ENCODE measurements at places on chromosomes 3 and 15.

DNA sequence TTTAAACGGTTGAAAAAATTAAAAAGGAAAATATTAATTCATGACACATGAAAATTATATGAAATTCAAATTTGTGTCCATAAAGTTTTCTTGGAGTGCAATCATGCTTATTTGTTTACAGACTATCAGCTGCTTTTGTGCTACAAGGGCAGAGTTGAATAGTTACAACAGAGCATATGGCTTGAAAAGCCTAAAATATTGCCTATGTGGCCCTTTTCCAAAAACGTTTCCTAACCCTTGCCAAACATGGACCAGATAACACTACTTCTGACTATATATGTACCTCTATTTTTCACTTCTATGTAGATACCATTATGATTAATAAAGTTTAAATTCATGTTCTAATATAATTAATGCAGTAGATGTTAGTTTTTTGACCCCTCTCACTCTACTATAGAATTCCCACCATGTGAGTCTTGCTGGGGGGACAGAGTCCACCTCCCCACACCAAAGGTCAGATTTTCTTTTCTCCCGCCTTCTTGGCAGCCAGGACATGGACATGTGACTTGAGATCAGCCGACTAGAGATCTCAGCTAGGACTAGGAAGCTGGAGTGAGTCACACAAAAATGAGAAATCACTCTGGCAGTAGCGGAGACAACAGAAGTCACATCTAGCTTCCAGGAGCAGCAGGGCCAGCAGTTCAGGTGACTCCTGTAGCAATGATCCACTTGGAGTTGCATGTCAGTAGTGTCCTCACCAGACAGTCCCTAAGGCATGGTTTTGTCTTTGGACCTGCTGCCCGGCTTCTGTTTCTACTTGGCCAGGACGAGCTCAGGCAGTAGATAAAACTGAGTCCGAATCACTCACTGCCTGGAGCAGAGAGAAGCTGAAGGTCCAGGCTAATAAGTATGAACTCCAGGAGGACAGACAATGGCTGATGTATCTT lies 22.4 kb downstream of the CIAO2A start:
- no peak for DNase-seq

GRCh38 chr3:160125258-160125657 lies 100.0 kb upstream of the C3orf80 start:
- DNase-seq = no peak

- DNase-seq = no peak
These were observed 24.5 kb upstream of the BDH1 start for GRCh38 chr3:197580253-197580691.

DNA sequence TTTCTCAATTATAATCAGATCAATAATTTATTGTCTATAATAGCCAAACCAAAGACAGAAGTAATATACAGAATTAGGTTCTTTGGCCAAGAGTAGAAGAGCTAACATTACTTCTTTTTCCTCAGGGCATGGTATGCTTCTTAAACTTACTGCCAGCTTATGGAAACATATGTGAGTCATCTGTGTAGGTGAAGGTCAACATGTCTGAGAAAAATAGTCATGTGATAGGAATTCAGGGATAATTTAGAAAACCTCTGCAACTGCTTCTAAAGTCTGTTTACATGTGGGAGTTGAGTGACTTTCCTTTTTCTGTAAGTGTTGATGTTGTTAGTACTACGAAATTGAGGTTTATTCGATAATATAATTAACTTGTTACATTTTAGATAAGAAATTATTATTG lies 19.2 kb upstream of the MAP6D1 start:
- no peak for DNase-seq

GRCh38 chr3:55362210-55362960 lies 124.7 kb downstream of the WNT5A start:
- no peak for DNase-seq

DNA sequence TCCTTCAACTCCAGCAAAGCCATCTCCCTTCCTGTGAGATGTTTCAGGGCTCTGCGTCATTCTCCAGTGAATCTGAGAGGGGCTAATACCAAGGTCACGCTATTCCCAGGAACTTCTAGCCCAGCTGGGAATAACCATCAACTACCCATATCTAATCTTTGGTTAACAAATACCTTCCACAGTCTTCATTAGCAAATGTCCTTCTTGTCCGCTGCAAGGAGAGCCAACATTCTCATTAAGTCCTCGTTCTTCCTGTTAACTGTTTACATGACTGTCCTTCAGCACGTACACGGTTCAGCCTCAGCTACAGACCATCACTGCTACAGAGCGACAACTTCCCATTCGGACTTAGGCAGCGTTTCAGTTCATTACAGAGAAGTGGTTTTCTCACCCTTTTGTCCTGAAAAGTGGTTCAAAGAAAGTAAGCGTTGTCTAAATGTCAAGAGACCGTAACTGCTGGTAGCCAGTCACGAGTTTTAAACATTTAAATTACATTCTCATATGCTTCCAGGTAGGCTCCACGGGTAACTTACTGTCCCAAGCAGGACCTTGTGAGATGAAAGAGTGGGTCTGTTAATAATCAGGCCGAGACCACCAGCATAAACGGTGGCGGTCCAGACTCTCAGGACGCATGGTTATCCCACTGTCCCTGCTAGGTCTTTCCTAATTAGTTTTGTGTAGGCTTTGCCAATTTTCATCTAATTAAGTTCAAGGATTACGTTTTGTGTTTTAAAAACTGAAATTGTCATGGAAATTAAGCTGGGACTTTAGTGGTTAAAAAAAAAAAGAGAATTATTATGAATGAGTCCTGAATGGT lies 63.8 kb downstream of the CHSY1 start:
- no peak for DNase-seq

- DNase-seq = no peak
These were observed 63.3 kb downstream of the ULK4 start for GRCh38 chr3:41898631-41899030.

DNA sequence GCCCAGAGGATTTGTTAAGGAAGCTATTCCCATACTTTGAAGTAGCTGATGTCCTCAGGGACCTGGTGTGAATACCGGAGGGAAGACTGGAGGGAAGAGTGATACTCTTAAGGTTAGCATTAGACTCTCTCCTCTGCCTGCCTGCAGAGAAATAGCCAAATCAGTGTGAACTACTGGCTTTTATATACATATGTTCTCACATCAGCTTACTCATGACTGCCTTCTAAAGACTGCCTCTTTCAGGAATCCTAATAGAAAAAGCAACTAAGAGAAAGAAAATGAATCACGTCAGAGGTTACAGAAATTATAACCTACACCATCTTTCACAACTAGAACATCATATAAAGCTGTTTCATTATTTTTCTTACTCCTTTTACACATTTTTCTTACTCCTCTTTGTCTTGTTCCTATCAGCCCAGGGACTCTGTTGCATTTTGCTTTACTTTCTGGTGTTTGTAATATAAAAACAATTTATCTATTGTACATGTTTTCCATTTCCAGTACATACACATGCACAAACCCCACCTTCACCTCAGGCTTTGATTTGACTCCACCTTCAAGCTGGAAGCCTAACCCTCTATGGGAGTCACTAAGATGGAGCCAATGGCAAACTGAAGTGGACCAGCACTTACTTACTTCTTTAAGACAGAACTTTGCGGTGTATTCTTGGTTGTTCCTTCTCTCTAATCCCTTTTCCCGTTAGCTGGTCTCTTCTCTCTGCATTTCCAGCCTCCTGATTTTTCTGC lies 257.7 kb upstream of the UBE2E1 start:
- no peak for DNase-seq

GRCh38 chr3:27939521-27939920 lies 217.4 kb upstream of the EOMES start:
- no peak for DNase-seq

GRCh38 chr3:184178521-184179138 lies 4.0 kb downstream of the AP2M1 start:
- DNase-seq = no peak

- no peak for DNase-seq
These were observed 4.3 kb downstream of the SLC6A20 start for GRCh38 chr3:45792036-45792435.

GRCh38 chr15:37028625-37029296 lies 71.6 kb downstream of the MEIS2 start:
- no peak for DNase-seq

DNA sequence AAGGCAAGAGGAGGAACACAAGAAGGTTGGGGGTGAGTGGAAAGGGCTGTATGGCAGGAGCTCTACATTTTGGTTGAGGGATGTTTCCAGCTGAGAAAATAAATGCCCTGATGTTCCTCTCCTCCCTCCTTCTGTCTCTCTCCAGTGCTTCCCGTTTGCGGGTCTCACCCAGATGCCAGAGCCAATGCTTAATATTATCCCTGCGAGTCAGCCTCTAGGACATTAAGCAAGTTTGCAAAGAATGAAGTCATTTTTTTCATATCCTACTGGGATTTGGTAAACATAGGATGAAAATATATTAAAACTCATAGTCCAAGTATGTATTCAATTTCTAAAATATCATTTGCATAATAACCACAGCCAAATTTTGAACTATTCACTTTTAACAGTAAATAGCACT lies 295.9 kb downstream of the CADM2 start:
- no peak for DNase-seq

DNA sequence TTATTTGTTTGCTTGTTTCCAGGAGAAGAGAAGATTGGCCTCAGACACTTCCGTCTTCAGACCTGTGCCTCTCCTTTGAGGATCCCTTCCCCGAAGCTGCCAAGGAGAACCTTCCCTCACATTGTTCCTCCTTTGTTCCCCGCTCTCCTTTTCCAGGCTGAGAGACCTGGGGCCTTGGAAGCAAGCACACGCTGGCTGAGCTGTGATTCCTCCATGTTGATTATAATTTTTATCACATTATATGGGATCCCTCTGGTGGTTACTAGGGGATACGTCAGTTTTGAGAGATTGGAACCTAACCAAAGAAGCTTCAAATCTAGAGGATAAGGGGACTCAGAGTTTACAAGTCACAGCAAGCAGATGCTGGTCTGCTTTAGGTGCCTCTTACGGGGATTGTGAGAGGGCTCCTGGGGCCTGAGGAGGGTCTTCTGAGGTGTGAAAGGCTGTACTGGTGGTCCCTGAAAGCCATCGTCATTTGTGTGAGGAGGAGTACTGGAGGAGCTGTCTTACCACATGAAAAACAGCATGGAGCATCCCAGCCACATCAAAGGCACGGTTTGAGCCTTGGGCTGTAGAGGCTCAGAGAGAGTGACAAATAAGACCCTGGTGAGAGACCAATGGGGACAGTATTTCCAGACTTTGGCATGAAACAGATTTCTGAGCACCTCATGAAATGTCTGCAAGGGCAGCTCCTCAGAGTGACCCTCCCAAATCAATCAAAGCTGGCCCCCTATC lies 760.1 kb upstream of the CFAP20DC start:
- no peak for DNase-seq
